ENCODE measurements at places on chromosomes 5 and 9. TPM values are rescaled to one million over a fixed set of nuclear protein-coding genes. Genes with fewer than 3 reads are reported as not detected.

DNA sequence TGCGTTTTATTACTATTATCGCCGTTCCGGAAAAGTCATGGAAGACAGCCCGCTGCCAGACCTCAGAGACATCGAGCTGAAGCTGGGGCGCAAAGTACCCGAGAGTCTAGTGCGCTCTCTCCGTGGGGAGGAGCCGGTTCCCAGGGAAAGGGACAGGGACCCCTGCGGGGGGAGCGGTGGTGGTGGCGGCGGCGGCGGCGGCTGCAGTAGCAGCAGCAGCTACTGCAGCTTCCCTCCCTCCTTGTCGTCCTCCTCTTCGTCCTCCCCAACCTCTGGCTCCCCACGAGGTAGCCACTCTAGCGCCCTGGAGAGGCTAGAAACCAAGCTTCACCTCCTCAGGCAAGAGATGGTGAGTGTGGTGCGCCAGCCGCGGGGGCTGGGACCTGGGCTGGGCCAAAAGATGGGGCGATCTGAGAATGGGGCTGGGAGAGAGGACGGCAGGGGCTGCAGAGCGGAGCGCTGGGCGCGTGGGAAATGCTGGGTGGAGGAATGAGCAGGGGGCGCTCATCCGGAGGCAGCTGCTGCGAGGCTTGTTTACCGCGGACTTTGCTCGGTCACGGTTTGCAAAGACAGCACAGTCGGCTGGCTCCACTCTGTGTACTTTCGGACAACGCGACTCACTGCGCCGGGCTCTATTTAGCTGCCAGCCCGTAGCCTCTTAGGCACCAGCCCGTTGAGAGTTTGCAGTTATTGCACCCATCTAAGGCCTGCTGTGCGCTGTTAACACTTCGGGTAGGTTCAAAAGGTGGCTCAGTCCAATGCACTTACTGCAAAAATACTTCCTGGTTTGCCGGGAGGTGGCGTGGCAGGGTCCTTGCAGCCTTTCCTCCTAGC lies 1.1 kb downstream of the LURAP1L start:
- peaks cover 50% of the 10 kb centered on the region for H3K4me1 ChIP-seq
- peak; percentile 94 for DNase-seq
- peak overlapping the region; percentile 100 for H3K27ac ChIP-seq

ZNF366 gene
- total RNA-seq: not detected

- H3K27ac ChIP-seq: no peak overlapping the region
- H3K36me3 ChIP-seq: peaks cover 20% of the 10 kb centered on the region
- no peaks in the 10 kb centered on the region for H3K27me3 ChIP-seq
- H3K4me1 ChIP-seq: peaks cover 7% of the 10 kb centered on the region
- H3K4me3 ChIP-seq: no peak overlapping the region
Observed at GRCh38 chr9:128383007-128383753, 12.0 kb downstream of the URM1 start.

DNA sequence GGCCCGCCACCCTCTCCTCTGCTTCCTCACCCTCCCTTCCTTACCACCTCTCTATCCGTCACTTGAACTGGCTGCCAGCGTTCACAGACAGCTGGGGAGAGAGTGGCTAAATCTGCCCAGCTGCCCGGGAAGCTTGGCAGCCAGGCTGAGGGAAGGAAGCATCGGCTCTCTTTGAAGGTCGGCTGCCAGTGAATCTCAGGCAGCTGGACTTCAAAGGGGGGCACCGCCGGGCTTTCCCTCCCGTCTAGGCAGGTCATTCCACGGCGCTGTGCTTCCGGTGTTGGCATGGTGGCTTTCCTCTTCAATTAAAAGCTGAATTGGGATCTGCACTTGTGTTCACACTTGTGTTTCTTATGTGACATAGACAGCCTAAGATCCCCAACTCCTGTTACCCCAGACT lies 174.0 kb downstream of the GDNF start:
- H3K27ac ChIP-seq: peak overlapping the region; percentile 45
- DNase-seq: no peak
- no peaks in the 10 kb centered on the region for H3K27me3 ChIP-seq
- peaks cover 24% of the 10 kb centered on the region for H3K4me1 ChIP-seq

GRCh38 chr5:138560971-138561370 lies 14.2 kb downstream of the HSPA9 start:
- no peaks in the 10 kb centered on the region for H3K27me3 ChIP-seq
- DNase-seq: no peak
- no peak overlapping the region for H3K4me3 ChIP-seq
- peaks cover 7% of the 10 kb centered on the region for H3K4me1 ChIP-seq
- H3K27ac ChIP-seq: peak overlapping the region; percentile 39
- peaks cover 63% of the 10 kb centered on the region for H3K36me3 ChIP-seq

NKD2 gene
- not detected for total RNA-seq

- DNase-seq: no peak
- no peaks in the 10 kb centered on the region for H3K36me3 ChIP-seq
- H3K4me1 ChIP-seq: peaks cover 4% of the 10 kb centered on the region
- no peak overlapping the region for H3K27ac ChIP-seq
- H3K4me3 ChIP-seq: no peak overlapping the region
Observed at GRCh38 chr5:115947260-115947659, 15.0 kb upstream of the LVRN start.

IFNA4 gene
- not detected for total RNA-seq

DNA sequence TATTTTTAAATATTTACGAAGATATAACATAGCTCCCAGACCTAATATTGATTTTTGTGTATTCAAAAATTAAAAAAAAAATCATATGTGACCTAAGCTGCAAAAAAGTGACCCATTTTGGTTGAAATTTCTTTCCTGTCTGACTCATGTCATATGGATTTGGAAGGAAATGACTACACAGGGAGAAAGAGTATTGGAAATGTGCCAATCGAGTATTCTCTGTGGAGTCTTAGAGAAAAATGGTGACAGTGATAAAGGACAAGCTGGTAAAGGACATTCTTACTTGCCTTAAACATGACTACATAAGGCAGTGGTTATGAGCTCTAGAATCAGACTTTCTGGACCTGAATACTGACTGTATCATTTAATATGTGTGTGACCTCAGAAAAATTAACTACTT lies 262.9 kb upstream of the PTPRD start:
- H3K36me3 ChIP-seq: no peaks in the 10 kb centered on the region
- no peak for DNase-seq
- H3K27ac ChIP-seq: peak overlapping the region; percentile 34

- peaks cover 11% of the 10 kb centered on the region for H3K4me1 ChIP-seq
- DNase-seq: no peak
- H3K4me3 ChIP-seq: no peak overlapping the region
- no peaks in the 10 kb centered on the region for H3K27me3 ChIP-seq
- H3K27ac ChIP-seq: no peak overlapping the region
- peaks cover 7% of the 10 kb centered on the region for H3K36me3 ChIP-seq
Observed at GRCh38 chr9:6896562-6896961, 138.8 kb downstream of the KDM4C start.

GRCh38 chr5:78339617-78340436 lies 20.6 kb upstream of the SCAMP1 start:
- H3K4me1 ChIP-seq: no peaks in the 10 kb centered on the region
- no peak for DNase-seq
- H3K4me3 ChIP-seq: no peak overlapping the region
- H3K36me3 ChIP-seq: peaks cover 5% of the 10 kb centered on the region

DNA sequence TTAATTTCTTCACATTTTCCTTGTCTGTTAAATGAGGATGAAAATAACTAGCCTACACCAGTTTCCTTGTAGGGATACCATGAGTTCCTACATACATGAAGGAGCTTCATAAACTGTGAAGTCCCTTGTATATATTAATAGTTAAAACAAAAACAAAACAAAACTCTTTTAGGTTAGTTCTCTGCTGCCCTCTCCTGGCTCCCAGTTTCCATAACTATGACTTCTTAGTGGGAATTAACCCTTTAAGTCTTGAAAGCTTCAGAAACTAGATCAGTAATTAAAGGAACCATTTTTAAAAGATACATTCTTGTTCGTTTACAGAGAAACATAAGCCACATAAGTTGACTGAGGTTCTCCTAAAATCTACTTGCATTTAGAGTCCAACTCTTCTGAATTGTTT lies 500.0 kb upstream of the C9orf72 start:
- no peak overlapping the region for H3K27ac ChIP-seq
- H3K27me3 ChIP-seq: peaks cover 8% of the 10 kb centered on the region
- H3K4me3 ChIP-seq: no peak overlapping the region
- DNase-seq: no peak

ALAD gene
- 22.6 TPM for total RNA-seq

SPINK4 gene
- not detected for total RNA-seq

PHF24 gene
- total RNA-seq: 0.30 TPM

DNA sequence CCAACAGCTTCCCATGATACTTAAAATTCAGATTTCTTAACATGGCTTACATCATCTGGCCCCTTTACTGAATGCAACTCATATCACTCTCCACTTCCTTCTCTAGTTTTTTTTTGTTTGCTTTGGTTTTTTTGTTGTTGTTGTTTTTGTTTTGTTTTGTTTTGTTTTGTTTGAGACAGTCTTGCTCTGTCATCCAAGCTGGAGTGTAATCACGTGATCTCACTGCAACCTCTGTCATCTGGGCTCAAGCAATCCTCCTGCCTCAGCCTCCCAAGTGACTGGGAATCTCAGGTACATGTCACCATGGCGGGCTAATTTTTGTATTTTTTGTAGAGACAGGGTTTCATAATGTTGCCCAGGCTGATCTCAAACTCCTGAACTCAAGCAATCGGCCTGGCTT lies 41.4 kb downstream of the CPLANE1 start:
- H3K36me3 ChIP-seq: peaks cover 43% of the 10 kb centered on the region
- H3K4me3 ChIP-seq: no peak overlapping the region
- DNase-seq: no peak

- DNase-seq: no peak
- peak overlapping the region; percentile 55 for H3K27ac ChIP-seq
- H3K36me3 ChIP-seq: peaks cover 2% of the 10 kb centered on the region
- peaks cover 30% of the 10 kb centered on the region for H3K4me1 ChIP-seq
- H3K27me3 ChIP-seq: no peaks in the 10 kb centered on the region
Observed at GRCh38 chr5:108650997-108651396, 96.7 kb upstream of the FER start.

ST8SIA4 gene
- 0.42 TPM for total RNA-seq

DNA sequence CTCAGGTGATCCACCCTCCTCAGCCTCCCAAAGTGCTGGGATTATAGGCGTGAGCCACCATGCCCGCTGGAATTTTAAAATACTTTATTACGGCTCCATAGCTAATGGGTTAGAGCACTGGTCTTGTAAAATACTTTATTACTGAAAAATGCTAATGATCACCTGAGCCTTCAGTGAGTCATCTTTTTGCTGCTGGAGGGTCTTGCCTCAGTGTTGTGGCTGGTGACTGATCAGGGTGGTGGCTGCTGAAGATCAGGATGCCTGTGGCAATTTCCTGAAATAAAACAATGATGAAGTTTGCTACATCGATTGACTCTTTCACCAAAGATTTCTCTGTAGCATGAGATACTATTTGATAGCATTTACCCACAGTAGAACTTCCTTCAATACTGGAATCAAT lies 26.0 kb upstream of the GNE start:
- no peak overlapping the region for H3K27ac ChIP-seq
- H3K27me3 ChIP-seq: no peaks in the 10 kb centered on the region
- no peaks in the 10 kb centered on the region for H3K4me1 ChIP-seq
- no peak overlapping the region for H3K4me3 ChIP-seq

RNF183 gene
- total RNA-seq: not detected

- DNase-seq: no peak
- H3K27ac ChIP-seq: no peak overlapping the region
- no peaks in the 10 kb centered on the region for H3K36me3 ChIP-seq
- H3K4me3 ChIP-seq: no peak overlapping the region
- H3K4me1 ChIP-seq: no peaks in the 10 kb centered on the region
- H3K27me3 ChIP-seq: peaks cover 8% of the 10 kb centered on the region
Observed at GRCh38 chr9:19555214-19555613, 146.4 kb downstream of the ACER2 start.

GRCh38 chr5:175444060-175444904 lies at the start of gene DRD1:
Gene DRD1 (minus strand): TSS chr5:175444182. CDS start chr5:175443099, 1,083 bp downstream.
- no peak within 1 kb of the TSS for H3K27ac ChIP-seq
- DNase-seq: no peak
- no peaks in the 10 kb centered on the region for H3K36me3 ChIP-seq
- H3K27me3 ChIP-seq: peaks cover 75% of the 10 kb centered on the region
- peaks cover 5% of the 10 kb centered on the region for H3K4me1 ChIP-seq

- H3K4me1 ChIP-seq: no peaks in the 10 kb centered on the region
- no peak for DNase-seq
- no peaks in the 10 kb centered on the region for H3K27me3 ChIP-seq
- H3K4me3 ChIP-seq: no peak overlapping the region
Observed at GRCh38 chr9:6142799-6143454, 72.7 kb upstream of the IL33 start.

DNA sequence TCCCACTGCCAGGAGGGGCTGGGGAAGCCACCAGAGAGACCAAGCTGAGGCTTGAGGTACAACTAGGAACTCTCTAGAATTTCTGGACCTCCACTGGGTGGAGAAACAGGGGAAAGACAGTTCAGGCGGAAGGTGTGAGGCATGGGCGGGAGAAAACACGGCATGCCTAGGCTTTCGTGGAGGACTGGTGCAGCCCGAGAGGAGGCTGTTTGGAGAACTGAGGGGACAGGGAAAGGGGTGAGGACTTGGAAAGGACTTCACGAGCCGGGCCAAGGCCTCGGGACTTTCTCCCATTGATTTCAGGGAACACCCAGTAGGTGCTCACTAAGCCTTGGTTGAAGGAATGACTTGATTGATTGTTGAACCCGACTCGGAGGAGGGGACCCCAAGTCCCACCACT lies 9.5 kb upstream of the ADGRD2 start:
- H3K4me1 ChIP-seq: no peaks in the 10 kb centered on the region
- peaks cover 7% of the 10 kb centered on the region for H3K27me3 ChIP-seq
- H3K27ac ChIP-seq: no peak overlapping the region
- H3K36me3 ChIP-seq: no peaks in the 10 kb centered on the region

- no peak overlapping the region for H3K27ac ChIP-seq
- peaks cover 10% of the 10 kb centered on the region for H3K36me3 ChIP-seq
- H3K4me3 ChIP-seq: no peak overlapping the region
- H3K27me3 ChIP-seq: no peaks in the 10 kb centered on the region
- H3K4me1 ChIP-seq: peaks cover 47% of the 10 kb centered on the region
Observed at GRCh38 chr9:121295662-121296191, 27.8 kb downstream of the GSN start.

DNA sequence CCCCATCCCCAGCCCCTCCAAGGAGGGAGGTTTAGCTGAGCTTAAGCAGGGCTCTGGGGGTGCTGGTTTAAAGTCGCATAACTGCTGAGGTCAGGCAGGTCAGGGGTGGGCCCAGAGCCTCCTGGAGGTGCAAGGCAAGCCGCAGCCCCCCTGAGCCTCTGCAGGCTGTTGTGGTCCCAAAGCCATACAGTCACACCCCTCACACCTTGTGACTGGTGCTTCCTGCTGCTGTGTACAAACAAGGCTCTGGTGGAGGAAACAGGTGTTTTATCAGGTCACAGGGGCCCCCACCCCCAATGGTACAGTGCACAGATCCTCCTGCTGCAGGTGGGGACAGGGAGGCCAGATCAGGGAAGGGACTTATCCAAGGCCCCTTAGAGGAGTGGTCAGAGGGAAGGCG lies 8.0 kb downstream of the TCF7 start:
- peaks cover 22% of the 10 kb centered on the region for H3K4me1 ChIP-seq
- H3K27me3 ChIP-seq: peaks cover 6% of the 10 kb centered on the region
- H3K27ac ChIP-seq: no peak overlapping the region
- H3K4me3 ChIP-seq: no peak overlapping the region
- DNase-seq: no peak

DNA sequence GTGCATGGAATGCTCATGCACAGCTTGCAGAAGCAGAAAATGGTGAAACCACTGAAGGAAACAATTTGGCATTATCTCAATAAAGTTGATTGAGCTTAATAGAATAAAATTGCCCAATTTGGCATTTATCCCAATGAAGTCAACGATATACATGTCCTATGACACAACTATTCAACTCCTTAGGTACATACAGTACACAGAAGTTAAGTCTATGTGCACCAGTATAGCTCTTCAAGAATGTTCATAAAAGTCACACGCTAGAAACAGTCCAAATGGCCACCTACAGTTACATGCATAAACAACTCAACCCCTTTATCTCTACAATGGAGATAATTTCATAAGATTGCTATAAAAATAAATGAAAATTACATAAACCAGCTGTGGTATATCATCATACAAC lies 184.5 kb downstream of the DENND1A start:
- no peak for DNase-seq
- peaks cover 38% of the 10 kb centered on the region for H3K4me1 ChIP-seq
- H3K27me3 ChIP-seq: no peaks in the 10 kb centered on the region
- H3K4me3 ChIP-seq: no peak overlapping the region

All from chondrocyte (in vitro differentiated cells).